ENCODE measurements at places on chromosomes 12 and 14.

- peak; percentile 76 for DNase-seq
These were observed 32.2 kb downstream of the SH2B3 start for GRCh38 chr12:111437816-111438454.

GRCh38 chr14:89277203-89277602 is 139.8 kb downstream of the FOXN3 start:
- DNase-seq = no peak

- DNase-seq = no peak
These were observed 41.3 kb upstream of the SYCP3 start for GRCh38 chr12:101780599-101780998.

DNA sequence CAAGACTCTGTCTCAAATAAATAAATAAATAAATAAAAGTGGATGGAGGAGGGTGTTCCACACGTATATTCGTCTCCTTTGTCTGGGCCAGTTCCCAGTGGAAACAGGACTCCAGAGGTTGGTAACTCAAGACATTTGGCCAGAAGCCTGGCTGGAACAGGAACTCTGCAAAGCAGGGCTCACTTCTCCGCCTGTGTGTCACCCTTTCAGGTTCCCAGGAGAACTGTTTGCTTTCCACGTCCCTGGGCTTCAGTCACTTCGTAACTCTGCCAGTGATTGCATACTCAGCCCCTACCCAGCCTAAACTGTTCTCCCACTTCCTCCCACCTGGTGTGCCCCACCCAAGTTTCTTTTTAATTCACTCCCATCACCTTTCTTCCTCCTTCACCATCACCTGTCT is 7.0 kb upstream of the UBE2N start:
- no peak for DNase-seq

GRCh38 chr12:31226639-31227038 is 99.3 kb downstream of the SINHCAF start:
- DNase-seq = no peak

DNA sequence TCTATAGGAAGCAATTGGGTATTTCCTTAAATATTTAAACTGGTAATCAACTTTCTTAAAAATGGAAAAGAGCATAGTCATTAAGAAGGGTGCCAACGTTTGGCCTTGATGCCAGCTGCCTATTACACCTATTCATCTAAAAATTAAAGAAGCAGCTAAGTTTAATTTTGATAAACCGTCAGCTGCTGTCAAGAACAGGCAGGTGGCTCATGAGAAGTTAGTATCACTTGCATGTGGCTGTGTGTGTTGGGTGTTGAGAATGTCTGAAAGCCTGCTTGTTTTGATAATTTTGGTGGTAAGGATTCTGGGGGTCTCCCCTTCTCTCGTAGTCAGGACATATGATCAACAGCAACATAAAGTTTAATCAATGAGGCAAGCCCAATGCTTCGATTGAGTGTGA is 6.5 kb downstream of the GLRX5 start:
- DNase-seq = no peak

DNA sequence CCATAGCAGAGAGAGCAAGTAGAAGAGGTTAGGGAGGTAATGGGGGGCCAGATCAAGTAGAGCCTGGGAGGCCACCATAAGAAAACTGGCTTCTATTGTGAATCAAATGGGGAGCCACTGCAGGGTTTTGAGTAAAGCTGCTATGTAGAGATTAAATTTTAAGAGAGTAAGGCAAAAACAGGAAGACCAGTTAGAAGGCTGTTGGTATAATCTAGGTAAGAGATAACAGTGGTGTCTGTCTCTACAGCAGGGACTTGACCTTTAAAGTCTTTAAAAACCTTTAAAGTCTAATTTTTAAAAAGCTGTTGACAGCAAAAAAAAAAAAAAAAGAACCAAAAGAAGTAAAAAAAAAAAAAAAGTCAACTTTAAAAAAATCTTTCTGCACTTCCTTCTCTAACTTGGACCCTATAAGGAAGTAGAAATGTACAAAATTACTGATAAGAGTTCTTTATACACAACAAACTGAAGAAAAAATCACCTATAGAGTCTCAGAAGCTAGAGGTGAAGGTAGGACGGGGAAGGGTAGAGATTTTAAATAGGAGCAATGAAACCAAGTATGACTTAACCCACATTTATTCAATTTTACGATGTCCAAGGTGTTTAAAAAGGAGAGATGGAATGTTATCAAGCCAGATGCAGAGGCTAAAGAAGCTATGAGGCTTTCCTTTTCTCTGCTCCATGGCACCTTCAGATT is 26.1 kb downstream of the SGPP1 start:
- DNase-seq = no peak

DNA sequence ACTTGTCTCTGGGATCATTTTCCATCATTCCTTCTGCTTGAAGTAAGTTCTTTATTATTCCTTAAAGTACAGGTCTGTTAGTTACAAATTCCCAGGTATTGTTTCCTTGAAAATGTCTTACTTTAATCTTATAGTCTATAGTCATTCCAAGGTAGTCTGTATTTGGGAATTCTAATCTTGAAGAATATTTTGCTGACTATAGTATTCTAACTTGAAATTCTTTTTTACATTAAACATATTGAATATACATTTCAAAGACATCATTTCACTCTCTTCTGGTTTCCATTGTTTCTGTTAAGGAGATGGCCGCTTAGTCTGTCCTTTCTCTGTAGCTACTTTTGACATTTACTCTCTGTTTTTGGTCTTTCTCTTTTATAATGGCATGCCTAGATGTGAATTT is 399.8 kb downstream of the TMEM117 start:
- DNase-seq = no peak

- DNase-seq = peak; percentile 81
These were observed 49.2 kb downstream of the TESPA1 start for GRCh38 chr12:54935235-54935951.

DNA sequence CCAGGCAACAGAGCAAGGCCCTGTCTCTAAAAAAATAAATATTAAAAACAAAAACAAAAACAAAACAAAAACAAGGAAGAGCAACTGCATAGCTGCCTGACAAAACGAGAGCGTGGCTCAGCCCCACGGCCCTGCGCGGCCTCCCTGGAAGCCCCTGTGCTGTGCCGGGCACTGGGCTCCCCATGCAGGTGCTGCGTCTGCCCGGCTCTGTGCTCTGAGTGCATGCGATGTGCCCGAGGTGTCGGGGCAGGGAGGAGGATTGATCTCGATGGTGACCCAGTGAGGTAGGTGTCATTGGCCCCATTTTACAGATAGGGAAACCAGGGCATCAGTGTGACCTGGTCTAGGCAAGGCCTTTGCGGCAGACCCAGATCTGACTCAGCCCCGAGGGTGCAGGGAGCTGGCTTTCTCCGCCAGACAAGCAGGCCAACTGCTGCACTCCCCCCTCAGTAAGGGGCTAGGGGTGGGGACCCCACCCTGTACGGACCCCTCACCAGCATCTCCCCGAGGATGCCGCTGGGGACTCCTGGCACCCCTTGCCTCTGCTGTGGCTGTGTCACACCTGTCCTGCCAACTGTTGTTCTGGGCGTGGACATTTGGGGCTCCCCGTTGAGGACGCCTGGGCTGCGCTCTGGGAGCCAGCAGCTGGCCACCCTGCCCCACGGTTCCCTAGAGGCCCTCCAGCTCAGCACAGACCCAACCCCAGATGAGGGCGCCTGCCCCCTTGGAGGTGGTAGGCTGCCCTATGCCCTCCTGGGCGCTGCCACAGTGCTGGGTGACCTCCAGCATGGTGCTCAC is 15.3 kb downstream of the GPR132 start:
- DNase-seq = no peak

DNA sequence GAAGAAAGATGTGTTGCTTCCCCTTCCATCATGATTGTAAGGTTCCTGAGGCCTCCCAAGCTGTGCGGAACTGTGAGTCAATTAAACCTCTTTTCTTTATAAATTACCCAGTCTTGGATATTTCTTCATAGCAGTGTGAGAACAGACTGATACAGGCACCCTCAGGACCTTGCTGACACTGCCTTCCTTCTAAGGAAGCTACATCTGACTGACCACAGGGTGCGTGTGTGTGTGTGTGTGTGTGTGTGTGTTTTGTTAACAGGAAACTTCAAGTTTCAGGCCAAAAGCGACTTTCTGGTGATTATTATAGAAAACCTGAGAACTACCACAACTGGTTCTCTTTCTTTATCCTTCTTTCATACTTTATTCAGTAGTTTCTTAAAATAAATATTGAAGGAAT is 149.0 kb downstream of the CAPZA3 start:
- no peak for DNase-seq

DNA sequence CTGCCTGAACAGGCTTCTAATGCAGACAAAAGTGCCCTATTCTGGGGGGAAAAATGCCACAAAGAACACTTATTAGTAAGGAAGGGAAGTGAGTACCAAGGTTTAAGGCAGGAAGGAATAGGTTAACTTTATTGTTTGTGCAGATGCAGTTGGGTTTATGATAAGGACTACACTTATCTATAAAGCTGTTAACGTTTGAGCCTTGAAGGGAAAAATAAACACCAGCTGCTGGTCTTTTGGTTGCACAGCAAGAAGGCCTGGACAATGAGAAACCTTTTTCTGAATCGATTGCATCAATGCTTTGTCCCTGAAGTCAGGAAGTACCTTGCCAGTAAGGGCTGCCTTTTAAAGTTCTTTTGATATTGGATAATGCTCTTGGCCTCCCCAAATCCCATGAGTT is 407.8 kb downstream of the ATP23 start:
- no peak for DNase-seq

DNA sequence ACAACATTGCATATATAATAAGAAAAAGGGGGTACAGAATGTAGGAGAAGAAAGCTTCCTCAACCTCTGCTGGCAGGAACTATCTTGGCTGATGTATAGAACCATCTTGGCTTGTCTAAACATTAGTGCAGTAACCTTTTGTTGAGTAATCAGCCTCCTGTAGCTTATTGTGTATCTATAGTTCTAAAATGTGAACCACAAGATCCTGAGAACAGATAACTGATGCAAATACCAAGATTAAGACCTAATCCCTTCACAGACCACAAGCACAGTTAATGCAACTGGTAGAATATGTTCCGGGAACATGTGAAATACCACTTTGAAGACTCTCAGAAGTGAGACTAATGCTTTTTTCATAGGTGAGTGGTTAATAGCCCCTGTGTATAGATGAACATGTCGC is 50.7 kb upstream of the KCNC2 start:
- peak; percentile 0 for DNase-seq

GRCh38 chr14:70855486-70855885 is 46.2 kb upstream of the MAP3K9 start:
- no peak for DNase-seq

- no peak for DNase-seq
These were observed 68.2 kb upstream of the MDM1 start for GRCh38 chr12:68400226-68400829.

DNA sequence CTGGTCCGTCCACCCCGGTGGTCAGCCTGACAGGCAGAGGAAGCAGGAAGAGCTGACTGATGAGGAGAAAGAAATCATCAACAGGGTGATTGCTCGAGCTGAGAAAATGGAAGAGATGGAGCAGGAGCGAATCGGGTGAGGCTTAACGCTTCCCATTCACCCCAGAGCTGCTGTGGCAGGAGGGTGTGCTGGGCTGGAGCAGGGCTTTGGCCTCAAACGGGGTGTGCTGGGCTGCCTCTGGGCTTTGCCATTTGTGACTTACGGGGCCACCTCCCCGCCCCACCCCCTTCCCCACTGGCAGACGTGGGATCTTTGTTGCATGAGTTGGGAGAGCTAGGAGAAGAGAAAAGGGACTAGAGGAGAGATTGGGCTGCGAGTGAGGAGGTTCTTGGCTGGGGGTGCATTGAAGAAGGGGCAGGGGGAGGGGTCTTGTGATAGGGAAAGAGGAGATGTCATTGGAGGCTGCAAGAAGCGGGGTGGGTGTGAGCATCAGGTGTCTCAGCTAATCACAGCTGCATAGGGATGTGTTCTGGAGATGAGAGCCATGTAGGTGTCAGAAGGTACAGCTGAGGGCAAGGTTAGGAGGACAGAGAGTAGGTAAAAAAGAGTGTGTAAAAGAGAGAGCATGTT is 56.3 kb downstream of the RPH3A start:
- no peak for DNase-seq

DNA sequence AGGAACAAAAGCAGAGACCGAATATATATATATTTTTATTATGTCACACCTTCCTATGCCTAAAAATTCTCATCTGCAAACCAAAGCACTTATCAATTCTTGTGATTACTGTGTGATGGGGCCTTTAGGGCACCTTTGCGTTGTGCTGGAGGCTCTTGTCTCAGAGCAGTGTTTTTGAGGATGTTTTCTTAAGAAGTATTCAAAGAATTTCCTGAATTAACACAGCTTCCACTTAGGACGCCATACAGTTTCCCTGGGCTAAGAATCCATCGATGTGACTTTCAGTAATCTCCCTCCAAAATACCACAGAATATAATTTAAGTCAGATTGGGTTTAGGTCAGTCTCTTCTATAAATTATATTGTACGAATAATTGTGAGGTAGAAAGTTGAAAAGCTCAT is 22.0 kb upstream of the HIF1A start:
- DNase-seq = peak; percentile 34

DNA sequence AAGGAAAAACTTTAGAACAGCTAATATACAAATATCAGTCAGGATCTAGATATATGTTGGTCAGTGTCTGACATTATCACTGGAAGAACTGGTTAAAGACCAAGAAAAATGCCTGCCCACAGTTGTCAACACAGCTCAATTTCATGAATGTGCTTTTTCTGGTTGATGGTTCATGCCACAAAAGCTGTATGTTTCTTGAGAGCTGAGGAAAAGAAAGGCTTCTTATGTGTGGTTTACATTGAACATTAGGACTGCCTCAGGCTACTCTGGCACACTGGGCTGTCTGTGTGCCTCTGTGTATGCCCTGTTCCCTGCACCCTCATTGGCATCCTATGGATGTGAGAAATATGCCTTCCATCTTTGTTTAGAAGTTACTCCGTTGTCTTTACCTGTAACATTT is 218.8 kb upstream of the RGS6 start:
- DNase-seq = peak; percentile 36

GRCh38 chr14:24133735-24134134 is 2.3 kb upstream of the PSME1 start:
- no peak for DNase-seq

- DNase-seq = peak; percentile 48
These were observed 9.8 kb downstream of the NCKAP5L start for GRCh38 chr12:49818241-49818895.

DNA sequence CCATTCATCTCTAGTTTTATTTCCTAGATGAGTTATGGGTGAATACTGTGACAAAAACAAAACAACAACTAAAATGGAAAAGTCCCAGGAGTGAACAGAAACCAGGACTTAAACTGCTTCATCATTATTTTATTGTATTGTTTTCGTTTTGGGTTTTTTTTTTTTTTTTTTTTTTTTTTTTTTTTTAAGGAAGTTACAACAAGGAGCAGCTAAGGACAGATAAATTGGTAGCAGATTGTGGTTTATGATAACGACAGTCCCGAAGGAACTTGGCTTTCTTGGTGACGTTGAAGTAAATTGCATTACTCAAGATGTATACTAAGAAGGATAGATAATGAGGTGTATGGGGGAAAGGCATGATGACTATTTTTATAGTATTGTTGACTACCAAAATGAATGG is 866.3 kb downstream of the NRXN3 start:
- DNase-seq = no peak

DNA sequence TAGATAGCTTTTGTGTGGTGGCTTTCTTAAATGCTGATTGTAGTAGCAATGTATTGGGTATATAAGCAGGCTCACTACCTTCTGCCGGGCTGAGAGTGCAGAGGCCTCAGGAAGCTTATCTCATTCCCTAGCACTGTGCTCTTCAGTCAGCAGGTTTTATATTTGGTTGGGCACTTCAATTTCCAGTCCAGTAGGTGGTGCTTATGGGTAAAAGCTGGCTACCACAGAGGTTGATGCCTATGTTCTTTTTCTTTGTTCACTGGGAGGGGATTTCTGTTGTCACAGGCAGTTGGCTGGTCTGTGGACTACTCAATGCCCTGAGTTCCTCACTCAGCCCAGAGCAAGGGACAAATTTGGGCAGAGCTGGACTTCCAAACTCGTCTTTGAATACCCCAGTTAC is 43.0 kb upstream of the GLIPR1 start:
- peak; percentile 26 for DNase-seq

- peak; percentile 67 for DNase-seq
These were observed 311.9 kb downstream of the DUSP6 start for GRCh38 chr12:89040146-89040964.

Measured in fibroblast of upper back skin (primary cell).